ENCODE measurements at places on chromosomes 2 and 18. TPM values are rescaled to one million over a fixed set of nuclear protein-coding genes. Genes with fewer than 3 reads are reported as not detected.

ANKRD30BL gene
- not detected for total RNA-seq

CAPN10 gene
- 43.7 TPM for total RNA-seq

DLX2 gene
- total RNA-seq: 0.24 TPM

NT5C1B gene
- not detected for total RNA-seq

HOXD1 gene
- not detected for total RNA-seq

FABP1 gene
- total RNA-seq: not detected

CFAP210 gene
- total RNA-seq: 0.22 TPM

RNF152 gene
- 0.12 TPM for total RNA-seq

B3GNT7 gene
- 0.76 TPM for total RNA-seq

ABCG8 gene
- not detected for total RNA-seq

CHST10 gene
- total RNA-seq: 7.8 TPM

CGREF1 gene
- 0.81 TPM for total RNA-seq

RSAD2 gene
- total RNA-seq: 17.8 TPM

MLPH gene
- not detected for total RNA-seq

MCEE gene
- total RNA-seq: 31.8 TPM

ANKRD30B gene
- not detected for total RNA-seq

CTIF gene
- total RNA-seq: 4.6 TPM

ACMSD gene
- not detected for total RNA-seq

FBLN7 gene
- 22.3 TPM for total RNA-seq

DLGAP1 gene
- total RNA-seq: 0.51 TPM

POTEI gene
- total RNA-seq: not detected

PRKAG3 gene
- total RNA-seq: not detected

STARD6 gene
- total RNA-seq: 0.23 TPM

RTP5 gene
- total RNA-seq: 0.56 TPM

TMEM37 gene
- total RNA-seq: not detected

ZRANB3 gene
- total RNA-seq: 15.5 TPM

IL37 gene
- not detected for total RNA-seq

PASK gene
- 171 TPM for total RNA-seq

TET3 gene
- total RNA-seq: 18.6 TPM

SULT1C3 gene
- total RNA-seq: not detected

GPR35 gene
- 48.2 TPM for total RNA-seq

SIX3 gene
- not detected for total RNA-seq

CPO gene
- total RNA-seq: 0.21 TPM

DOCK10 gene
- 179 TPM for total RNA-seq

UCN gene
- 7.6 TPM for total RNA-seq

NRBP1 gene
- total RNA-seq: 79.7 TPM

POTEJ gene
- total RNA-seq: not detected

DSG1 gene
- total RNA-seq: not detected

FOXI3 gene
- total RNA-seq: not detected

PAX8 gene
- total RNA-seq: 4.3 TPM

Data from activated T-cell treated with anti-CD3 and anti-CD28 coated beads, Interleukin-2, amount 50 U/mL, for 72 hours (primary cell).